ENCODE measurements at places on chromosomes 1 and 21. TPM values are rescaled to one million over a fixed set of nuclear protein-coding genes. Genes with fewer than 3 reads are reported as not detected.

GPA33 gene
- not detected for total RNA-seq

WNT2B gene
- 0.74 TPM for total RNA-seq

CXADR gene
- total RNA-seq: 2.1 TPM

ZNF648 gene
- not detected for total RNA-seq

CHAF1B gene
- total RNA-seq: 12.5 TPM

ATP1A2 gene
- total RNA-seq: 1.5 TPM

SLC66A1 gene
- 18.4 TPM for total RNA-seq

LCA5L gene
- total RNA-seq: 0.17 TPM

MFSD2A gene
- total RNA-seq: 4.0 TPM

PRR9 gene
- not detected for total RNA-seq

DCST2 gene
- 0.17 TPM for total RNA-seq

SLAMF7 gene
- total RNA-seq: not detected

OR6N1 gene
- total RNA-seq: not detected

Data from bronchus fibroblast of lung (primary cell).